ENCODE measurements at places on chromosomes 13 and 19. TPM values are rescaled to one million over a fixed set of nuclear protein-coding genes. Genes with fewer than 3 reads are reported as not detected.

The CLDN10 gene
- not detected for total RNA-seq

The LGALS7B gene
- not detected for total RNA-seq

The KIR3DL1 gene
- total RNA-seq: not detected

The C19orf18 gene
- 0.99 TPM for total RNA-seq

The DHDH gene
- 0.52 TPM for total RNA-seq

DNA sequence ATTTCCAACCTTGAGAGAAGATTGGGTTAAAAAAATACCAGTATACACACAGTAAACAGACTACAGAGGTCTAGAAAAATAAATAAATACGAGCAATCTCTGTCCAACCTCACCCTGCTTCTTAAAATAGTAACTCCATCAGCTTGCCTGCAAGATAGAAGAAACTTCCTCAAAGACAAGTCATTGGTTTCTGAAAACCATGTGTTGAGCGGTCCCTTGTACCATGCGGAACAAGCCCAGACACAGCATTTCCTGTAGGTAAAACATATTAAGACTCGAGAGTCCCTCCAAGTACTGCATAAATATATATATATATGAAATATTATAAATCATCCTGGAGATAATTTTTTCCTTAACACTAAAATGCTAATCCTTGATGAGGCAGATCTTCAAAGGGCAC, 157.4 kb downstream of the MZT1 start:
- DNase-seq: no peak

GRCh38 chr19:47274071-47274890, at the start of gene INAFM1:
Gene INAFM1, plus strand, starts transcription at chr19:47274885. Its CDS starts 35 bp downstream, at chr19:47274920.
- peak; percentile 100 for DNase-seq

- no peak for DNase-seq
Measured at GRCh38 chr13:78201411-78201810, 282.8 kb upstream of the EDNRB start.

- DNase-seq: no peak
Measured at GRCh38 chr19:51808333-51808986, 13.5 kb downstream of the FPR3 start.

DNA sequence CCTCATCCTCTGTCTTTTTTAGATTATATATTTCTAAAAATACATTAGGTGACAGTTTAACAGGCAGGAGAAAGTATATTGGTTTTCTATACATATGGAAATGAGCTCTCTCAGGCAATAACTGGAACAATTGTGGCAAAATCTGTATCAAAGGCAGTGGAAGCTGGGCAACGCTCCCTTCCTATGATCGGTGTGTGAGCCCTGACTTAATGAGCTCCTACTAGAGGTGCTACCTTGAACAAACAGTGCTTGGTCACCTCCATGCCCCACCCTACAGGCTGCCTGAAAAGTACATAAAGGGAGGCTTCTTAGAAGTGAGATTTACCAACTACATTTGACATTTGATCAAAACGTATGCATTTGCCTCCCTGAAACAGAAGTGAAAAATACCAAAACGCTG, 185.3 kb downstream of the EFNB2 start:
- peak; percentile 75 for DNase-seq

DNA sequence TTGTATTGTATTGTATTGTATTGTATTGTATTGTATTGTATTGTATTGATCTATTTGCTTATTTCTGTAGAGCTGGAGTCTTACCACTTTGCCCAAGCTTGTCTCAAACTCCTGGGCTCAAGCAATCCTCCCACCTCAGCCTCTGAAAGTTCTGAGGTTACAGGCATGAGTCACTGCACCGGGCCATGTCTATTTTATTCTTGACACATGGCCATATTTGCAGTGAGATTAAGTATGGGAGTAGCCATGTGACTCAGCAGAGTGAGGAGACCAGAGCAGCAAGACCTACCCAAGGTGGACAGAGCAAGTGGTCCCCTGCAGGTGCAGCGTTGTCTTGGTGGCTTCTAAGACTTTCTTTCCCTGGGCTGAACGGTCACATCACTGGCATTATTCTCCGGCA, 49.1 kb upstream of the UBAC2 start:
- DNase-seq: no peak

DNA sequence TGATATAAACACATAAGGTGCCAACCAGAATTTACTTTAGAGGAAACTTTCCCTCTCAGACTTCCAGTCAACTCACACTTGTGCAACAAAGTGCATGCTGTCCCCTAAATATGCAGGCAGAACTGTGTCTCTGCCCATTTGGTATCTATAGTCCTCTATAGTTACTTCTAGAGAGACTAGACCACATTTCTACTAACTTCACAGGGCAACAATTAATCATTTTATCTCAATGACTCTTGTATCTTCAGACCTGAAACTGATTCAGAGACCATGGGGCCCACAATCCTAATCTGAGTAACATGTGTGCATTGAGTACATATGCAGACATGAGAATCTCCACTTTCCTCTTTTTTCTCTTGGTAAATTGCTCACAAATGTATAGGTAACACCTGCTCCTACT, 158.1 kb downstream of the ZNF486 start:
- no peak for DNase-seq

GRCh38 chr13:66427458-66427861, 802.7 kb downstream of the PCDH9 start:
- no peak for DNase-seq

DNA sequence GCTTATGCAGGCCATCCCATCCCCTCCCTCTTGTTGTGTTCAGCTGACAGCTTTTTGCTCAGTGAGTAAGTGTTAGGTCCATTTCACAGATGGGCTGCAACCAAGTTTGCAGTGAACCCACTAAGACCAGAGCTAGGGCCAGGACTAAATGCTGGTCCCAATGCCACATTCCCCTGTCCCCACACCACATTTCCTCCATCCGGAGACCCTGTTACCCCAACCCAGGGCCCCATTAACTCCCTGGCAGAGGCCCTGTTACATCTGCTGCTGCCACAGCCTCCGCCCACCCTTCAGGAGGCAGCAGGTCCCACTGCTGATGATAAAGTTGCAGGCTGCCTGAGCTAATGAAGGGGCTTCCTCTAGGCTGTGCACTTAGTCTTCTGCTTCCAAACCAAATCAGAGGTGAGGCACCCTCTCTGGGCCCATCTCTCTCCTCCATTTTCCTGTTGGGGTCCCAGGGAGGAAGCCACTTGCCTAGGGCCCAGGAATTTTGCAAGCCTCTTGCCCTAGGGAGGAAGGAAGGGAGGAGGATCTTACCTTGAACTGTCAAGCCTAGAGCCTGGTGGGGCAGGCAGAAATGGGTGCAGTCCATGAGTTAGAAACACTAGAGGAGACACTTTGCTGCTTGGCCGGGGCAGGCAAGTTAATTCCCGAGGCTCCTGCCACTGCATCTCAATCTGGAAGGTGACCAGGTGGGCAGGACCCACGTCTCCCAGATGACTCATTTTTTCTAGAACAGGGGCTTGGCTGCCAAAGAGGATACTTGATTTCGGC, 3.4 kb upstream of the USF2 start:
- no peak for DNase-seq

GRCh38 chr13:114016321-114017027, 42.6 kb upstream of the C13orf46 start:
- peak; percentile 42 for DNase-seq

- no peak for DNase-seq
Measured at GRCh38 chr13:113532156-113532806, 41.8 kb upstream of the DCUN1D2 start.

DNA sequence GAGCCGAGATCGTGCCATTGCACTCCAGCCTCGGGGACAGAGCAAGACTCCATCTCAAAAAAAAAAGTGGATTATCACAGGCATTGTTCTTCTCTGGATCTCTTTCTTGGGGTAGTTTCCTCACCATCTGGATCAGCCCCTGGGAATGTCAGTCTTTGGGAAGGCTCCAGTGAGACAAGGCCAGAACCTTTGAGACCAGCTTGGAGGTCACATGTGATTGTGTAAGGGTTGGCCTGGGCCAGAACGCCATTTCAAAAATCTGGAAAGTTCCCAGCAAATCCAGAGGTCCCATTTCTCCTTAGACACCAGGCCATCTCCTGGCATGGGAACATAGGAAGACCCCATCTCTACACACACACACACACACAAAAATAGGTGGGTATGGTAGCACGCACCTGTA, 14.2 kb upstream of the ANGPTL8 start:
- no peak for DNase-seq

DNA sequence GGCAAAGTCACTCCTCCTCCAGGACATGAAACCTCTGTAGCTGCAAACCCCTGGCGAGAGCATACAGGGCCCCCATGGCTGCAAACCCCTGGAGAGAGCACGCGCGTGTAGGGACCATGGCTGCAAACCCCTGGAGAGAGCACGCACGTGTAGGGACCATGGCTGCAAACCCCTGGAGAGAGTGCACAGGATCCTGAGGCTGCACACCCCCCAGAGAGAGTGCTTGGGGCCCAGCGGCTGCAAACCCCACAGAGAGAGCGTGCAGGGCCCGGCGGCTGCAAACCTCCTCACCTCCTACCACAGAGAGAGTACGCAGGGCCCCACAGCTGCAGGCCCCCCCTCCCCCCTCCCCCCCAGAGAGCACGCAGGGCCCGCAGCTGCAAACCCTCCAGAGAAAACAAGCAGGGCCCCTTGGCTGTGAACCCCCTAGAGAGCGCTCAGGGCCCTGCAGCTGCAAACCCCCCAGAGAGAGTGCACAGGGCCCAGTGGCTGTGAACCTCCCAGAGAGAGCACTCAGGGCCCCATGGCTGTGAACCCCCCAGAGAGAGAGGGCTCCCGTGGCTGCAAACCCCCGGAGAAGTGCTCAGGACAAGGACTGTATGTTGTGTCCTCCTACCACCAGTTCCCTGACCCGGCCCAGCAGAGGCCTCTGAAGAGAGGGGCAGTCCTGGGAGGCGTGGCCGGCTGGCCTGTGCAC, 7.3 kb downstream of the ADPRHL1 start:
- peak; percentile 43 for DNase-seq

- no peak for DNase-seq
Measured at GRCh38 chr19:37342753-37343152, 28.1 kb upstream of the ZNF527 start.

DNA sequence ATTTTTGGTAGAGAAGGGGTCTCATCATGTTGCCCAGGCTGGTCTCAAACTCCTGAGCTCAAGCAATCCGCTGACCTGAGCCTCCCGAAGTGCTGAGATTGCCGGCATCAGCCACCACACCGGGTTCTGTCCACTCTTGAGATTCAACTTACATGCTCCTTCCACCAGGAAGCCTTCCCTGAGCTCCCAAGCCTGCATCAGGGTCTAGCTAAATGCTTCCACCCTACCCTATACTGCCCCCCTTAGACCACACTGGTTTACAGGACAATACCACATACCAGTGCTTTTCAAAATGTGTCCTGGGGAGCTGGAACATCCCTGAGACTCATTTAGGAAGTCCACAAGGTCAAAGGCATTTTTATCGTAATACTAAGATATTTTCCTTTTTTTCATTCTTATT, 15.1 kb upstream of the CACNG8 start:
- no peak for DNase-seq

Data from mucosa of descending colon (tissue), 3 donors.